ENCODE measurements at places on chromosomes 13 and 19. TPM values are rescaled to one million over a fixed set of nuclear protein-coding genes. Genes with fewer than 3 reads are reported as not detected.

The DIRAS1 gene
- 0.14 TPM for total RNA-seq

The IL4I1 gene
- 1.1 TPM for total RNA-seq

The ACER1 gene
- not detected for total RNA-seq

The FUT2 gene
- not detected for total RNA-seq

The C5AR1 gene
- total RNA-seq: not detected

The DAND5 gene
- not detected for total RNA-seq

The ZNF555 gene
- total RNA-seq: 6.0 TPM

The LEUTX gene
- total RNA-seq: not detected

The SHISA7 gene
- not detected for total RNA-seq

The ZNF221 gene
- total RNA-seq: 5.2 TPM

The ZNF841 gene
- total RNA-seq: 27.9 TPM

The GSX1 gene
- not detected for total RNA-seq

The TICAM1 gene
- total RNA-seq: 5.5 TPM

The ZNF835 gene
- 0.14 TPM for total RNA-seq

The TMPRSS9 gene
- under 0.01 TPM for total RNA-seq

The ELAVL3 gene
- not detected for total RNA-seq

The OR7C1 gene
- not detected for total RNA-seq

The CADM4 gene
- 1.7 TPM for total RNA-seq

The LYPD4 gene
- total RNA-seq: not detected

The SIGLECL1 gene
- not detected for total RNA-seq

The R3HDM4 gene
- 26.1 TPM for total RNA-seq

The IZUMO1 gene
- total RNA-seq: 0.43 TPM

The ACTN4 gene
- 465 TPM for total RNA-seq

The SIAH3 gene
- not detected for total RNA-seq

The CEACAM16 gene
- not detected for total RNA-seq

The N4BP2L1 gene
- 1.8 TPM for total RNA-seq

The WDR88 gene
- total RNA-seq: not detected

The KLF2 gene
- 8.3 TPM for total RNA-seq

The ZNF208 gene
- 0.13 TPM for total RNA-seq

The TEAD2 gene
- total RNA-seq: 74.2 TPM

The POLD1 gene
- 38.3 TPM for total RNA-seq

The PTH2 gene
- not detected for total RNA-seq

The ZNF667 gene
- total RNA-seq: 3.4 TPM

The LMTK3 gene
- 0.22 TPM for total RNA-seq

The ZBTB32 gene
- total RNA-seq: not detected

The ZNF560 gene
- 0.07 TPM for total RNA-seq

The ATP4B gene
- total RNA-seq: not detected

The TMEM150B gene
- total RNA-seq: not detected

The CYP4F2 gene
- not detected for total RNA-seq

The JUND gene
- 43.2 TPM for total RNA-seq

The EPS8L1 gene
- 10.5 TPM for total RNA-seq

The ZIC2 gene
- total RNA-seq: 0.14 TPM

The RXFP2 gene
- total RNA-seq: not detected

The CYP4F22 gene
- not detected for total RNA-seq

The CNN1 gene
- total RNA-seq: 0.13 TPM

The UBE2L5 gene
- total RNA-seq: not detected

The SELENOV gene
- total RNA-seq: not detected

All from thoracic aorta endothelial cell (primary cell).